Pulmonary artery endothelial cell (primary cell): ENCODE measurements at places on chromosomes 12 and 14. TPM values are rescaled to one million over a fixed set of nuclear protein-coding genes. Genes with fewer than 3 reads are reported as not detected.

The GALNT6 gene
- 75.0 and 112 TPM in 2 replicates for total RNA-seq

The ESPL1 gene
- 6.7 and 14.6 TPM in 2 replicates for total RNA-seq

The MYH6 gene
- not detected in 2 replicates for total RNA-seq

The CRY1 gene
- total RNA-seq = 14.6 and 17.9 TPM in 2 replicates

The DPF3 gene
- 7.6 and 13.4 TPM in 2 replicates for total RNA-seq

The IFNG-AS1 gene
- total RNA-seq = not detected in 2 replicates

The OR6C6 gene
- total RNA-seq = not detected in 2 replicates

The P2RX2 gene
- not detected in 2 replicates for total RNA-seq

- no peak for DNase-seq
Measured at GRCh38 chr14:92341791-92342190, 18.8 kb downstream of the SLC24A4 start.

- DNase-seq = no peak
Measured at GRCh38 chr12:122872815-122873361, 23.0 kb downstream of the VPS37B start.

- DNase-seq = no peak
Measured at GRCh38 chr12:125470838-125471783, 405.9 kb downstream of the AACS start.

DNA sequence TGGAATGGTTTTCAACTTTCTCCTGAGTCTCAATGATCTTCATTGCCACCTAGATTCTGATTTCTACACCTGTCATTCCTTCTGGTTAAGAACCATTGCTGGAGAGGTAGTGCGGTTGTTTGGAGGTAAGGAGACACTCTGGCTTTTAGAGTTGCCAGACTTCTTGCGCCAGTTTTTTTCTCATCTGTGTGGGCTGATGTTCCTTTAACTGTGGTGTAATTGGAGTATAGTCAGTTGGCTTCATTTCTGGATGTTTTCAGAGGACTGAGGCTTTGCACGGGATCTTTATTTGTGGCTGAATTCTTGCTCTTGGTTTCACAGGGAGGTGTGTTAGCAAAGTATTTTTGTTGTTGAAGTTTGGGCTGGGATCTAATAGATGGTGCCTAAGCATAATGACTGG lies 5.7 kb upstream of the CLEC4D start:
- no peak for DNase-seq

DNA sequence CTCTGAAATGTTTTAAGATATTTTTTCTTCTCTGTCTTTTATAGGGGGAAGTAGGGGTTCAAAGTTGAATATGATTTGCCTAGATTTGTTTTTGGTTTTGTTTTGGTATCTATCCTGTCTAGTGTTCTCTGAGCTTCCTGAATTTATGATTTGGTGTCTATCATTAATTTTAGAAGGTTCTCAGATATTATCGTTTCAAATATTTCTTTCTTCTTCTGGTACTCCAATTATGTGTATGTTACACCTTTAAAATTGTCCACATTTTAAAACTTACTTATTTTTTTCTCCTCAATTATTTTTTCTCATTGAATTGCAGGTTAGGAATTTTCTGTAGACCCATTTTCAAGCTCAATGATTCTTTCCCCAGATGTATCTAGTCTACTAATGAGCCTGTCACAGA lies 13.8 kb upstream of the DCN start:
- no peak for DNase-seq

DNA sequence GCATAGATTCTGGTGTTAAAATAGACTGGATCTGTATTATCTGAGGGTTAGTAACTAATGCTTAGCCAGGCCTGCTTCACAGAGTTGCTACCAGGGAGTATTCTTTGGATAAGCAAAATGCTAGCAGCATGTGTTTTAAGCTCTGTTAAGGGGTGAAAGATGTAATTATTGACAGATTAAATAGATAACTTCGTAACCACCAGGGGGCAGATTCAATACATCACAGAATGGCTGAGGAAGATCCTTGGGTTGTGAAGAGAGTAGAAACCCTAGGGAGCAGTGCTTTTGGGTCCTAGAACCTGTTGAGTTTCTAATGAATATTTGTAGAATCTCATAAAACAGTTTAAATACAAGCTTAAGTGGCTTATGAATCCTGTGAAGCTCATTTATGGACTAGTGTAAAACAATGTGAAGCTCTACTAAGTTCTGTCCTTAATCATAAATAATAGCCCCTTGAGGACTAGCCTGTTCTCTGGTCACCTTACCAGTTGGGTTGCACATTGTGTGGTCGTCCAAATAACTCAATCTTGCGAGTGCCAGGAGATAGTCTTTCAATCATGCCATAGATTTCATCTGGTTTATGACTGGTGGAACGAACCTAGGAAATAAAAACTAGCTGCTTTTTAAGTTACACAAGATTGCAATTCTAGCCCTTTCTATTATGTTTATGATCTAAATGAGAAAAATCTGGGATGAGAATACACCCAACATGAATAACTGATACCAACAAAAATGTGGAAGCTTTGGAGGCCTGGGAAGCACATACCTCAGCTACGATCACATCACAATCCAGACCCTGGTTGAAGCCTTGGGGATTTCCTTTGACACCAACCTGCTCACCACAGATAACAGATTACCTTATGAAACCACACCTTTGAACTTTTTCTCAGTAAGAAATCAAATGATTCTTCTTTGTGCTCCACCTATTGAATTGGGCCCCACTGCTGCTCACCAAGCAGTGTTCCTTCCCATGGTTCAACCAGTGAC lies 12.3 kb downstream of the METTL3 start:
- no peak for DNase-seq

- no peak for DNase-seq
Measured at GRCh38 chr12:47744778-47745436, 13.8 kb downstream of the RAPGEF3 start.

DNA sequence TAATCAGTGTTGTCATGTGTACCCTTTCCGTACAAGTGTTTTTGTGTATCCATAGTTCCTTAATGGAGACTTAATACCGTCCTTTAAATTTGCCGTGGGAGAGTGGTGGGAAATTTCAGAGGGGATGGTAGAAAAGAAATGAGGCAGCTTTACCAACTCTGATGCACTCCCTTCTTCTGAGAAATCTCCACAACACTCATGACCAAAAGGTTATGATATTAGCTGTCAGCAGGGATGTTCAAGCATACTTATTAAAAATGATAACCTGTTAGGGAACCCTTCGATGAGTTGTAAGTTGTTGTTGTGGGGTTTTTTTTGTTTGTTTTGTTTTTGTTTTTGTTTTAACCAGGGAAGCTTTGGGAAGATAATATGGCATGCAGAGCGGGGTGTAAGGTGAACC lies 12.5 kb downstream of the RAB21 start:
- DNase-seq = no peak

- DNase-seq = no peak
Measured at GRCh38 chr12:25347716-25348592, 97.2 kb upstream of the KRAS start.

DNA sequence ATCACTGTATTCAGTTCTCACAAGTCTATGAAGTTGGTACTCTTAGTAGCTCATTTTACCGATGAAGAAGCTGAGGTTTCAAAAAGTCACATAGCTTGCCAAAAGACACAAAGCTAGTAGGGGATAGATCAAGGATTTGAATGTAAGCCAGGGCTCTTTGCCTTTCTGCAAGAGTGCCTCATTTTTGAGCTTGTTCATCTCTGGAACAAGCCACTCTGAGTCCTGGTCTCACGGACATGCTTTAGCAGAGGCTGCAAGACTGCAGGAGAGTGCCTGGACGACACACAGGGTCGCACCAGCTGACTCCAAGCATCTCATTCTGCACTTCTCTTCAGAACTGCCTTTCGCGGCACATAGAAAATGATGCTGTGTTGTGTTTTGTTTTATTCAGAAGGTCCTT lies 3.7 kb downstream of the NUAK1 start:
- no peak for DNase-seq

DNA sequence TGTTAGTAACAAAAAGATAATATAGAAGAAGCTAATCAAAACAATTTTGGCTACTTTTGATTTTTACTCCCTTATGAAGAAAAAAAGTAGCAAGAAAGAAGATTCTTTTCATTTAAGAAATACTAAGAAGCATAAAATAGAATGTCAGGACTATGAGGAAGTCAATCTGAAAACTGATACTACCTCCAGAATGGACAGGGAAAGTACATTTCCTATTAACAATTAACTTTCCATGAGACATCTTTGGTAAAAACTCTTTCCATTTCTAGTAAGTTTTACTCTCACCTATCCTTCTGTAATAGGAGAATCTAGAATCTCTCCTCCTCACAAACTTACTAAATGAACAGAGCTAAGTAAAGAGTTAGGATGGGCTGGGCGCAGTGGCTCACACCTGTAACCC lies 51.3 kb upstream of the NPFF start:
- no peak for DNase-seq

- no peak for DNase-seq
Measured at GRCh38 chr12:130870442-130871285, 1.2 kb upstream of the RAN start.
